Activated naive CD8-positive, alpha-beta T cell treated with anti-CD3 and anti-CD28 coated beads, Interleukin-2, amount 50 U/mL, for 16 hours (primary cell): ENCODE measurements at places on chromosomes 6 and 20.

- no peak for DNase-seq
These were observed 85.6 kb upstream of the CARMIL1 start for GRCh38 chr6:25193460-25194171.

GRCh38 chr6:138572167-138572875, 73.0 kb upstream of the NHSL1 start:
- no peak for DNase-seq

DNA sequence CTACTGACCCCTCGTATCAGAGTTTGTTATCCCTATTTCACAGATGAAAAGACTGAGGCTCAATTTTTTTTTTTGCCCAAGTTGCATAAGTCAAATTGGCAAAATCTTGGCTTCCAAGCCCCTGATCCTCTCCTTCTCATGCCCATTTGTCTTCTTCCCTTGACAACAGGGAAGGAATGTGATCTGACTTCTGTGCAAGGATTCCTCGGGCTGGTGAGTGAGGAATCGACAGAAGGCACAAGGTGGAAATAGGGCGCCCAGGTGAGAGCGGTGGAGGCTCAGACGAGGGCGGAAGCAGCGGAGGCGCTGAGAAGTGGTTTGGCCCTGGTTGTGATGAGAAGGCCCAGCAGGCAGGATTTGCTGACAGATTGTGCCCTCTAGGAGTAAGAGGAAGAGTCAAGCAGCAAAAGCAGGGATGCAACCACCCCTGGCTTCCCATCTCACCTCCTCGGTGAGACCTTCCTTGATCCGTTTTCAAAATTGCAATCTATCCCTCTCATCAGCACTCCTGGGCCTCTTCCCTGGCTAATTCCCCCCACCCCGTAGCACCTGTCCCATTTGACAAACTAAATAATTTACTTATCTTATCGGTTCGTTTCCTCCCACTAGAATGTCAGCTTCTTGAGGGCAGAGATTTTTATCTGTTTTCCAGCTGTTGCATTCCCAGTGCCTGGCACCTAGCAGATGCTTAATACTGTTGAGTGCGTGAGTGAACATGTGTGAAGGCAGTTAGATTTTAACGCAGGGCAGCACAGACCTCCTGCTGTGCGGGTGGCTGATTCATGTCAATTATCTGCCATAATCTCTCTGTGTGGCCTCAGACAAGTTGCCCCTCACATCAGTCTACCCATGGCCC, 3.7 kb upstream of the SIRPA start:
- no peak for DNase-seq

GRCh38 chr6:45192556-45192955, 135.6 kb upstream of the RUNX2 start:
- DNase-seq: no peak

DNA sequence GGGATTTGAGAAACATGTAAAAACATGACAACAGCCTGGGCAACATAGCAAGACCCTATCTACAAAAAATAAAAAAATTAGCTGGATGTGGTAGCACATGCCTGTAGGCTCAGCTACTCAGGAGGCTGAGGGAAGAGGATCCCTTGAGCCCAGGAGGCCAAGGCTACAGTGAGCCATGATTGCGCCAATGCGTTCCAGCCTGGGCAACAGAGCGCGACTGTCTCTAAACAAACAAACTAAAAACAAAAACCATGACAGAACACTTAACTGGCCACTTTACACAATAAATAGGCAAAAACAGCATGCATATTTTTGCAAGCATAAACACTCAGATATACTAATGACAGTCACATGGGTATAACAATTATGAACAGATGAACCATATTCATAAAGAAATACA, 60.0 kb downstream of the SYTL3 start:
- no peak for DNase-seq

GRCh38 chr6:154653385-154653784, 79.8 kb upstream of the SCAF8 start:
- no peak for DNase-seq

GRCh38 chr6:52293067-52293466, 8.5 kb upstream of the MCM3 start:
- no peak for DNase-seq

GRCh38 chr20:23393996-23394775, 27.1 kb downstream of the NAPB start:
- no peak for DNase-seq

- no peak for DNase-seq
These were observed 90.0 kb upstream of the SIRPA start for GRCh38 chr20:1805161-1805581.

DNA sequence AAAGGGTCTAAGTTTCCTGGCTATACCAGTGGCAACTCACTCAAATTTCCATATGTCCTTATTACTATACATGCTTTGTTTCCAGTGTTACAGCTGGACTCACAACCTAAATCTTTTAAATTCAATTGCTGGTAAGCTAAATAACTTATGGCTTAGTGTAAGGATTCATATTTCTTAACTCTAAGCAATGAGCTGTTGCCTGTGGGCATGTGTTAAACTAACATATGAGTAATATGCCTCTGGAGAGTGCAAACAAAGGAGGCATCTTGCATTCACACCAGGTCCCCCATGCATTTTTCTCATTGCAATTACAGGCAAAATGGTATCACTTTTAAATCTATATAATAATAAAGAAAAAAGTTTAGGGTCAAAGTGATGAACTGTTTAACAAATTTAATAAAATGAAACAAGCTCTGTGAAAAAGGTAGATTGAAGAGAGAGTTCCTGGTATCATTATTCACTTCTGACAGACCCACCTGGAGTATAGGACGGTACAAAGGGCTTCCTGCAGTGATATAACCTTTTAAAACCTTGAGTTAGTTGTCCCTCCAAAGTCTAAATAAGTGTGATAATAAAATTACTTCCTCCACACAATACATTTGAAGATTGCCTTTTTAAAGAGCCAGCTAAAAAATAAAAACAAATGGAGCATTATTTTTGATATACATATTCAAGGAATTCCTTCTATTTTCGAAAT, 57.6 kb upstream of the HMGCLL1 start:
- DNase-seq: no peak

DNA sequence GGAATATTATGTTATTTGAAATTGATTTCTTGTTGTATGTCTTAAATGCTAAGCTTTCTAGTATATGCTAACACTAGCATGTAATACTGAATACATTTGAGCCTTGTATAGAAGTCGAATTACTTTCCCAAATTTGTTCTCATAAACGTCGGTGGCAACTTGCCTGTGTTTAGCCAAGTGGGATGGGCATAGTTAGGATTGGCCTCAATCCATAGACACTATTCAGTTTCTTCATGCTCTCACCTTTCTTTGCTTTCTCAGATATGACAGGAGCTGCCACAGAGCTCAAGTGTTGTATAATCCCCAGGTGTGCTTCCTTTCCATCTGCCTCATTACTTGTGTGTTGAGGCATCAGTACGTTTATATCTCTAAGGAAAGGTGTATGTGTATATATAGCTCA, 19.3 kb downstream of the ZNF334 start:
- DNase-seq: no peak

- no peak for DNase-seq
These were observed 46.8 kb downstream of the MAP7 start for GRCh38 chr6:136503303-136504029.

GRCh38 chr6:138241381-138241780, 23.1 kb upstream of the PBOV1 start:
- DNase-seq: no peak

DNA sequence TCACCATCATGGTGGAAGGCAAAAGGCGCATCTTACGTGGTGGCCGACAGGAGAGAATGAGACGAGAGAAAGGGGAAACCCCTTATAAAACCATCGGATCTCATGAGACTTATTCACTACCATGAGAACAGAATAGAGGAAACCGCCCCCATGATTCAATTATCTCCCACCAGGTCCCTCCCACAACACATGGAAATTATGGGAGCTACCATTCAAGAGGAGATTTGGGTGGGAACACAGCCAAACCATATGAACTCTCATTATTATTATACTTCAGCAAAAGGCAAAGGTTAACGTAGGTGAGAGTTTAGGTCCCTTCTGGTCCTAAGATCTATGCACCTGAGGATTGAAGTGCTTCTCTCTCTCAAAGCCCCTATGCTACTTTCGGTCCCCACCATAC, 2.4 kb upstream of the PFDN4 start:
- no peak for DNase-seq

DNA sequence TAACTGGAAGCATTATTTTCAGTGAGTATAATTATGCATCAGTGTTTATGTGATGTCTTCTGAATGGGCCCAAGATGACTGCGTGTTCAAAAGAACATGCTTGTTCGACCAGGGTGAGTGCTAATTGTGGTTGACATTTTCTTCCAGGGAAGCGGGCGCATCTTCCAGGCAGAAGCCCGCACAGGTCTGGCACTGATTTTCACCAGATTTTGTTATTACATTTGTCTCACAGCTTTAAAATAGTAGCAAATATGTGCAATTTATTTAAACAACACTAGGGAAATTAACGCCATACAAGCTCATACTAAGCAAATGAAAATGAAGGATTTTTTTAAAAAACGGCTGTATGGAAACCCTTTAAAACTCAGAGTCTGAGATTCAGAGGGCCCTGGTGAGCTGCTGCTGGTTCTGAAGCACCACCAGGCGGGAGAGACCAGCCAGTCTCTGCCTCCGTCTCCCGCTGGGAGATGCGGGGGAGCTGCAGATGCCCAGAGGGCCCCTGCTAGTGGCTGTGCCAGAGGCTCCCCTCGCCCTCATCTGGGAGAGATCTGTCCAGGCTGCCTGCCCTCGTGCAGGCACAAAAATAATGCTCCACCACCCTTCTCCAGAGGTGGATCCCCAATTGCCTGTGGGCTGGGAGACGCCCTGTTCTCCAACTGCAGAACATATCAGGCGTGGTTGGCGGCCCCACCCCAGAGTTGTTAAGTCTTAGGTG, 297.0 kb downstream of the TAF4 start:
- DNase-seq: no peak

DNA sequence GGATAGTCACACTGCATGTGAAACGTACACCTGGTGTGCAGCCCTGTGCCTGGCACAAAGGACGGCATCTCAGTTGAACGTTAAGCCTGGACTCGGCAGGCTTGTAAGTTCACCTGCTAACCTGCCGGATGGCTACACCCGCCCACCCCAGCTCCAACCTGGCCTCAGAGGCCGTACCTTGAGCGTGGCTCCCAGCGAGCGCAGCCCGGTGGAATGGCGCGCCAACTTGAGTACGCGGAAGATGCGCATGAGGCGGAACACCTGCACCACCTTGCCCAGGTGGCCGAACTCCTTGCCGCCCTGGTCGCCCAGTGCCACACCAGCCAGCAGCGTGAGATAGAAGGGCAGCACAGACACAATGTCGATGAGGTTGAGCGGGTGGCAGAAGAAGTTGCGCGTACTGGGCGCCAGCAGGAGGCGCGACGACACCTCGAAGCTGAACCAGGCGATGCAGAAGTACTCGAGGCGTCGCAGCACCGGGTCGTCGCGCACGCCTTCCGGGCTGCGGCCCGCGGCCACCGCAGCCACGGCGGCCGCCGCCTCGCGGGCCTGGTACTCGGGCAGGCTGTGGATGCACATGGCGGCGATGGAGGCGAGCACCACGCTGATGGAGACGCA, 3.3 kb downstream of the KCNS1 start:
- DNase-seq: no peak

DNA sequence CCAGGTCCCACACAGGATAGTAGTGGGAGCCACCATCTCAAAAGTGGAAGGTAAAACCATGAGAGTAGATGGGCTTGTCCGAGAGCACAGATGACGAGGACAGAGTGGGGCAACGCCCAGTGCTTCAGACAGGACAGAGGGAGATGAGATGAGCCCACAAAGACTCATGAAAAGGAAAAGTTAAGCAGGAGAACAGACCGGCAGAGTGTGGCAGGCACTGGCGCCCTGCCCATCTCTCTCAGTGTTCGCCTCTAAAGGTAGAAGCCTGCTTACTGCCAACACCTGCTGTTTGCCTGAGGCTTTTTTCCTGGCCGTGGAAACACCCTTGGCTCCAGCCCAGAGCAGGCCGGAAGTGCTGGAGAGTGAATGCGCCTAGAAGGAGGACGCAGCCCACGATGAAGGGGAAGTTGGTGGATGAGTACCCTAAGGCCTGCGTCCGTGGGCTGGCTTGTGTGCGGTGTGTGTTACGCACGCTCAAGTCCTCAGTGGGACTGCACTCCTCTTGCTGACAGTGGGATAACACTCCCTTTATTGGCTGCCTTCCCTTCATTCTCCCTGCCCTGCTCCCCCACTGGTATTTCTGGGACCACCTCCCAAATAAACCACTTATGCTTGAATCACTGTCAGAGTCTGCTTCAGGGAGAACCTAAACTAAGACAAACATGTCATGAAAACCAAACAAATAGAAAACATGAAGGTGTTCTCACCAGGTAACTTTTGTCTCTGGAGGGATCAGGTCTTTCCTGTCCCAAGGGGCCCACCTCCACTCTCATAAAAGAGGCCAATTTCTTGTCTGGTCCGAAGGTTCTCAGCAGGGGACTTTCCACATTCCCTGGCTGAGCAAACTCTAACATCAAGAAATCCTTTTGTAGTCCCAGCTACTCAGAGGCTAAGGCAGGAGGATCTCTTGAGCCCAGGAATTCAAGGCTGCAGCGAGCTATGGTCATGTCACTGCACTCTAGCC, 9.1 kb upstream of the FOXP4 start:
- no peak for DNase-seq

DNA sequence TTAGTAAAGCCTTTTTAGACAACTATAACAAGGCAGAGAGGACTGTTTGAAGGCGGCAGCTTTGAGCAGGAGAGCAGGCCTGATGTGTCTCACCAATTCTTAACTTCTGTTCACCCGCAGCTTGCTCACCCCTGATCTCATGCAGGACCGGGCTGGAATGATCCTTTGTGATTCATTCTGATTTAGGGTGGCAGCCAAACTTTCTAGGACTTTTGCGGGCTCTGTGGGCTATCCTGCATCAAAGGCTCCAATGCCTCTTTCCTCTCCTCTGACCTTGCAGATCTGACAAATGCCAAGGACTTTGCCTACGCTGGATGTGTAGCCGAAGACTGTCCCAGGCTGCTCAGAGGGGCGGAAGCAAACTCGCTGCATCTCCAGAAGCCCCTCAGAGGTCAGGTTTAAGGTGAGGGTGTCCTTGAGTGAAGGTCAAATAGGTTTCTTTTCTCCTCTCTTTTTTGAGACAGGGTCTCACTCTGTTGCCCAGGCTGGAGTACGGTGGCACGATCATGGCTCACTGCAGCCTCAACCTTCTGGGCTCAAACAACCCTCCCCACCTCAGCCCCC, 72.3 kb downstream of the VEGFA start:
- DNase-seq: no peak

DNA sequence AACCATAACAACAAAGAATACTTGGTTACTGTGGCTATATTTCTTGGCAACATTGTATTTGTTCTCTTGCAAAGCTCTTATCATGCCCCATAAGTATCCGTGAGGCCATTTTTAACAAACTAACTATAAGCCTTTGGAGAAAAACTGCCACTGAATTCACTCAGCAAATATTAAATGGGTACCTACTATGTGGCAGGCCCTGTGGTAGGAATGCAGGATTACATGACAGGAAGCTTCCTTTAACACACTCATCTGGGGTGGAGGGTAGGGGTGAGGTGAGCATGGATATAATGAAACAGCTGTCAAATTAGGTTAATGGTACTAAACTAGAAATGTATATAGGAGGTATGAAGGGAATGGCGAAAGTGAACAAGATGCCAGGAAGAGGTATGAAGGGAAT, 504.8 kb downstream of the MEI4 start:
- no peak for DNase-seq
